ENCODE measurements at places on chromosomes 16 and 17. TPM values are rescaled to one million over a fixed set of nuclear protein-coding genes. Genes with fewer than 3 reads are reported as not detected.

The TMEM92 gene
- total RNA-seq = not detected

The PDILT gene
- total RNA-seq = not detected

The PLEKHH3 gene
- 21.4 TPM for total RNA-seq

The CDH13 gene
- total RNA-seq = 4.2 TPM

The CHST4 gene
- not detected for total RNA-seq

The ZNF263 gene
- total RNA-seq = 20.8 TPM

The SLFN14 gene
- total RNA-seq = not detected

The TLCD3B gene
- total RNA-seq = 0.27 TPM

The NOG gene
- total RNA-seq = 18.8 TPM

DNA sequence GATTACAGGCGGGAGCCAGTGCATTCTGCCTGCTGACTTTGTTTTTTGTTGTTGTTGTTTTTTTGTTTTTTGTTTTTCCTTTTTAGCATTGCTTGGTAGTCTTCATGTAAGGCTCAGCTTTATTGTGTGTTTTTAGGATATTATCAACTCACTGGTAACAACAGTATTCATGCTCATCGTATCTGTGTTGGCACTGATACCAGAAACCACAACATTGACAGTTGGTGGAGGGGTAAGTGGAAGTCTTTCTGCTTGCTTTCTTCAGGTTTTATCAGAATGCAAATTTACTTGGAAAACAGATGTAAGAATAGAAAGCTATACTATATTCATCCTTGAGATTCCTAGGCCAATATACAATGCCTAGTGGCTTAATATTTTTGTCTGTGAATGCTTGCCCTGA is 3.3 kb upstream of the CMTM1 start:
- H3K4me3 ChIP-seq = no peak overlapping the region
- peaks cover 20% of the 10 kb centered on the region for H3K4me1 ChIP-seq
- no peak overlapping the region for H3K27ac ChIP-seq
- H3K36me3 ChIP-seq = peaks cover 20% of the 10 kb centered on the region

- H3K27ac ChIP-seq = no peak overlapping the region
- H3K4me3 ChIP-seq = no peak overlapping the region
- peaks cover 37% of the 10 kb centered on the region for H3K4me1 ChIP-seq
- DNase-seq = no peak
- peaks cover 6% of the 10 kb centered on the region for H3K36me3 ChIP-seq
Measured at GRCh38 chr16:56368545-56368944, 56.8 kb downstream of the AMFR start.

GRCh38 chr16:28553776-28554633 is at the start of gene SGF29:
Gene SGF29, plus strand, starts transcription at chr16:28553920. Its CDS starts 27,150 bp downstream, at chr16:28581070.
- H3K4me1 ChIP-seq = peaks cover 14% of the 10 kb centered on the region
- H3K36me3 ChIP-seq = peaks cover 8% of the 10 kb centered on the region
- H3K27me3 ChIP-seq = peaks cover 3% of the 10 kb centered on the region
- peak; percentile 83 for DNase-seq

- DNase-seq = no peak
- no peak overlapping the region for H3K4me3 ChIP-seq
- no peaks in the 10 kb centered on the region for H3K36me3 ChIP-seq
- H3K4me1 ChIP-seq = peaks cover 5% of the 10 kb centered on the region
- no peaks in the 10 kb centered on the region for H3K27me3 ChIP-seq
Measured at GRCh38 chr16:17887963-17888362, 417.2 kb upstream of the XYLT1 start.

- DNase-seq = no peak
- no peak overlapping the region for H3K27ac ChIP-seq
- 0 out of 2 replicates have a peak, but pooled peaks cover 9% of the 10 kb centered on the region for H3K36me3 ChIP-seq
- no peaks in the 10 kb centered on the region for H3K4me1 ChIP-seq
- no peak overlapping the region for H3K4me3 ChIP-seq
Measured at GRCh38 chr16:81374550-81374949, 59.8 kb downstream of the GAN start.

GRCh38 chr17:58337210-58337599 is 8.6 kb upstream of the TSPOAP1 start:
- H3K4me3 ChIP-seq = no peak overlapping the region
- no peaks in the 10 kb centered on the region for H3K36me3 ChIP-seq
- peaks cover 51% of the 10 kb centered on the region for H3K4me1 ChIP-seq
- peak overlapping the region; percentile 83 for H3K27ac ChIP-seq
- H3K27me3 ChIP-seq = peaks cover 2% of the 10 kb centered on the region

- no peak overlapping the region for H3K27ac ChIP-seq
- DNase-seq = no peak
- H3K4me1 ChIP-seq = no peaks in the 10 kb centered on the region
- H3K36me3 ChIP-seq = no peaks in the 10 kb centered on the region
- no peak overlapping the region for H3K4me3 ChIP-seq
Measured at GRCh38 chr16:81814751-81815428, 35.8 kb downstream of the PLCG2 start.

- no peak overlapping the region for H3K4me3 ChIP-seq
- H3K27me3 ChIP-seq = peaks cover 36% of the 10 kb centered on the region
- no peak overlapping the region for H3K27ac ChIP-seq
- no peaks in the 10 kb centered on the region for H3K4me1 ChIP-seq
- DNase-seq = no peak
- no peaks in the 10 kb centered on the region for H3K36me3 ChIP-seq
Measured at GRCh38 chr16:31271621-31272190, 11.9 kb downstream of the ITGAM start.

GRCh38 chr16:25841761-25842160 is 150.0 kb downstream of the HS3ST4 start:
- H3K4me3 ChIP-seq = no peak overlapping the region
- H3K27ac ChIP-seq = no peak overlapping the region
- H3K36me3 ChIP-seq = no peaks in the 10 kb centered on the region

- H3K4me3 ChIP-seq = no peak overlapping the region
- no peaks in the 10 kb centered on the region for H3K36me3 ChIP-seq
- H3K4me1 ChIP-seq = no peaks in the 10 kb centered on the region
Measured at GRCh38 chr17:61384692-61385576, 14.7 kb upstream of the TBX2 start.

GRCh38 chr17:41777157-41777573 is 9.3 kb downstream of the JUP start:
- peak overlapping the region; percentile 81 for H3K27ac ChIP-seq
- DNase-seq = no peak
- H3K27me3 ChIP-seq = peaks cover 2% of the 10 kb centered on the region
- peaks cover 34% of the 10 kb centered on the region for H3K4me1 ChIP-seq
- no peak overlapping the region for H3K4me3 ChIP-seq
- H3K36me3 ChIP-seq = no peaks in the 10 kb centered on the region

GRCh38 chr17:69654981-69655855 is 240.7 kb downstream of the MAP2K6 start:
- peak overlapping the region; percentile 42 for H3K4me3 ChIP-seq
- peaks cover 5% of the 10 kb centered on the region for H3K27me3 ChIP-seq
- H3K27ac ChIP-seq = peak overlapping the region; percentile 25

DNA sequence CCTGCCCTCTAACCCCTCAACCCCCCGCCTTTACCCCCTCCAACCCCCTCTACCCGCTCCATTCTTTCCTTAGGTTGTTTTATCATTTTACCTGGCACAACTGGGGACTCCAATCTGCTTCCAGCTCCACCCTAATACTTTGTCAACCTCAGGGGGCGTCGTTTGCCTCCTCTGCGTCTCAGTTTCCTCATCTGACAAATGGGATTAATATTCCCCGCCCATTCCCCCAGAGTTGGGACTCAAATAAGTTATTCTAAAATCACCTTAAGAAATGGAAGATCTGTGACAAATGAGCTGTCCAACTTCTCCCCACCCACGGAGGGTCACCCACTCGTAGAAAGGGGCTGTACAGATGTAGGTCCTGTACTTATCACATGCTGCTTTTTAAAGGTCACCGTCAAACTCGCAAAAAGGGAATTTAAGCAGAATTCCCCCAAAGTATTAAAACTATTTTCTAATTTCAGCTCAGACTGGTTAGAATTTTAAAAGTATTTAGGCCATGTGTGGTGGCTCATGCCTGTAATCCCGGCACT is 40.6 kb upstream of the CPNE2 start:
- H3K27me3 ChIP-seq = no peaks in the 10 kb centered on the region
- no peak overlapping the region for H3K27ac ChIP-seq
- no peak overlapping the region for H3K4me3 ChIP-seq
- no peaks in the 10 kb centered on the region for H3K4me1 ChIP-seq
- DNase-seq = no peak

DNA sequence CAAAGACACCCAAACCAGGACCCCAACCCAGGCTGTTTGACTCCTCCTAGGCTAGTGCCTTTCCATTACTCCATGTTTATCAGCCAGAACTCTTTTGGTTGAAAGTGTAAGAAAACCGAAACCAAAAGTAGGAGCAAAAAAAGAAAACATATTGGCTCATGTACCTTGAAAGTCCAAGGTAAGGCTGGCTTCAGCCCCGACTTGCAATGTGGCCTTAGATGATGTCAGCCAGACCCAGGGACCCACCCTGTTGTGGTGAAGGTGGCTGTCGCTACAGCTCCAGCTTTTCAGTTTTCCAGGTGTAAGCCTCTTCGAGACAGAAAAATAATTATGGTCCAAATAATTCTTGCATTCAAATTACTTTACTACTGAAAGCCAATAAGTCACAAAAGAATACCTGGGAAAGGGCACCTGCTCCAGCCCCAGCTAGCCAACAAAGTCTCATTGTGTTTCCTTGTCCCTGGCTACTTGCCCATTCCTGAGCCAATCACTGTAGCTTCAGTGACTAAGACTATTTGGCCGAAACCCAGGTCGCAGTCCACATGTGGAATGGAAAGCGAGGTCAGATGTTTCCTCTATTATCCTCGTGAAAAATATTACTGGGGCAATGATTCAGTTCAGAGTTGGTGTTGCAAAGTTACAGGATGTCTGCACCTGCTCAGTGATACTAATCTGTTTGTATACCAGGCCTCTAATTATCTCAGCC is 20.7 kb downstream of the DNAH9 start:
- H3K27me3 ChIP-seq = peaks cover 3% of the 10 kb centered on the region
- peaks cover 5% of the 10 kb centered on the region for H3K36me3 ChIP-seq
- H3K4me1 ChIP-seq = no peaks in the 10 kb centered on the region

DNA sequence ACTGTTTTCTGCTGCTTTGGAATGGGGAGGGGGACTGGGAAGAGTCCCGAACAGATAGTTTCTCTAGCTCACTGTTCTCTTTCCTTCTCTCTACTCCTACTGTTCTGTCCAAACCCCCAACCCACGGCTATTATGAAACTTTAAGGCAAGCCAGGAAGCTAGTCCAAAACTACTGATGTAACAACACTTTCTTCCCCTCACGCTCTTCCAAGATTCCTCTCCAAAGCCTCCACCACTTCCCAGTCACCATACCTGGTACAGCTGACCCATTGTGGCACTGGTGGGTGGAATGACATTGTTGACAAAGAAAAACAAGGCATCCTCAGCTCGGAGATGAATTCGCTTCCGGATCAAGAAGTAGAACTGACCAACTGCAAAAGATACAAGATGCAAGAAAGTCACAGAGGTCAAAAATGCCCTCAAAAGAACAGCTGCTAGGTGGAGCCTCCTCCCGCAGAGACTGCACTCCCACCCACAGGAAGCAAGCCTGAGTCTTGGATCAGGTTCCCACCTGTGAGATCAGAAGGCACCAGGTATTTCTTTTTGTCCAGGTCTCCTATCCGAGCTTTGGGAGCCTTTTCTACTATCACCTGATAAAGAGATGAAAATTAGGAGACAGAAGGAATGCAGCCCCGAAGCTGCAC is 1.0 kb downstream of the GABARAP start:
- H3K4me3 ChIP-seq = peak overlapping the region; percentile 88
- peaks cover 6% of the 10 kb centered on the region for H3K27me3 ChIP-seq
- H3K36me3 ChIP-seq = peaks cover 40% of the 10 kb centered on the region
- H3K27ac ChIP-seq = peak overlapping the region; percentile 94

GRCh38 chr17:73118951-73119391 is 26.5 kb upstream of the SLC39A11 start:
- peaks cover 14% of the 10 kb centered on the region for H3K4me1 ChIP-seq
- no peak overlapping the region for H3K4me3 ChIP-seq
- peaks cover 11% of the 10 kb centered on the region for H3K27me3 ChIP-seq
- no peaks in the 10 kb centered on the region for H3K36me3 ChIP-seq
- DNase-seq = no peak

GRCh38 chr16:21501869-21502667 is 97.3 kb upstream of the METTL9 start:
- H3K27me3 ChIP-seq = no peaks in the 10 kb centered on the region
- peak overlapping the region; percentile 87 for H3K4me3 ChIP-seq
- peaks cover 18% of the 10 kb centered on the region for H3K4me1 ChIP-seq
- peaks cover 7% of the 10 kb centered on the region for H3K36me3 ChIP-seq
- H3K27ac ChIP-seq = peak overlapping the region; percentile 73
- DNase-seq = peak; percentile 98

GRCh38 chr16:14148569-14148968 is 77.5 kb downstream of the MRTFB start:
- H3K4me1 ChIP-seq = peaks cover 14% of the 10 kb centered on the region
- H3K36me3 ChIP-seq = no peaks in the 10 kb centered on the region
- H3K4me3 ChIP-seq = no peak overlapping the region

DNA sequence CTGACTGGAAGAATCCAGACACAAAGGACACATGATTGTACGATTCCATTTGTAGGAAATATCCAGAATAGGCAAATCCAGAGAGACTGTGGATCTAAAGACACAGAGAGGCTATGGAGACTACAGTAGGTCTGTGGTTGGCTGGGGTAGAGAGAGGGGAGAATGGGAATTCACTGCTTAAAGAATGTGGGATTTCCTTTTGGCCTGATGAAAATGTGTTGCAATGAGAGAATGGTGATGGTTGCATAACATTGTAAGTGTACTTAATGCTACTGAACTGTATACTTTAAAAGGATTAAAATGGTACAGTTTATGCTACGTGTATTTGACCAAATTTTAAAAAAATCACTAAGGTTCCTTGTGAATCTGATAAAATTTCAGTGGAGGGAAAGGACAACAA is 62.1 kb downstream of the GPRC5B start:
- no peak for DNase-seq
- no peak overlapping the region for H3K4me3 ChIP-seq
- H3K4me1 ChIP-seq = no peaks in the 10 kb centered on the region
- no peak overlapping the region for H3K27ac ChIP-seq

DNA sequence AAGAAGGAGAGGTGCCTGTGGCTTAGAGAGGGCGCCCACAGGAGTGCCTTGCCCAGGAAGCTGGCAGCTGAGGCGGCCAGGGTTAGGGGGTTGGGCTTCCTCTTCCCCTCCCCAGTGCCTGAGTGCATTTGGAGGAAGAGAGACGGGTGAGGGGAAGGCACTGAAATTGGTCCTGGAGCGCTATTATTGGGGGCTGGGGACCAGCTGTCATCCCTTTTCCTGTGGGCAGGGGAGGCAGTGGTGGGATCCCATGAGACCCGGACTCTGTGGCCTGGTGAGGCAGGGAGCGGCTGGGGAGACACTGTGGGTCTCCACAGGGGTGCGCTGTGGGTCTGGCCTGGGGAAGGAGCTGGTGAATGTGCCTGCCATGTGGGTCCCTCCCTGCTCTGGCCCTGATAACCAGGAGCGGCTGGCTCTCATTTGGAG is 259.7 kb downstream of the SEC14L1 start:
- DNase-seq = no peak
- peaks cover 17% of the 10 kb centered on the region for H3K27me3 ChIP-seq
- H3K27ac ChIP-seq = peak overlapping the region; percentile 65
- H3K36me3 ChIP-seq = peaks cover 38% of the 10 kb centered on the region

GRCh38 chr17:2050300-2051060 is 4.4 kb upstream of the HIC1 start:
- peaks cover 2% of the 10 kb centered on the region for H3K27me3 ChIP-seq
- H3K4me1 ChIP-seq = peaks cover 22% of the 10 kb centered on the region
- H3K36me3 ChIP-seq = no peaks in the 10 kb centered on the region
- no peak overlapping the region for H3K4me3 ChIP-seq

GRCh38 chr17:49290690-49291359 is 60.2 kb upstream of the PHOSPHO1 start:
- H3K4me1 ChIP-seq = 0 out of 2 replicates have a peak, but pooled peaks cover 6% of the 10 kb centered on the region
- no peak overlapping the region for H3K27ac ChIP-seq
- no peak overlapping the region for H3K4me3 ChIP-seq
- peak; percentile 33 for DNase-seq
- peaks cover 4% of the 10 kb centered on the region for H3K27me3 ChIP-seq
- H3K36me3 ChIP-seq = no peaks in the 10 kb centered on the region
